ENCODE measurements at places on chromosomes 5 and 9. TPM values are rescaled to one million over a fixed set of nuclear protein-coding genes. Genes with fewer than 3 reads are reported as not detected.
A peak's percentile ranks its signal among the peaks of the same experiment; 100 is the strongest.

- no peak for DNase-seq
These were observed 56.9 kb downstream of the RXRA start for GRCh38 chr9:134383148-134383547.

C9orf152 gene
- not detected for total RNA-seq

- DNase-seq: no peak
These were observed 20.0 kb downstream of the CCDC125 start for GRCh38 chr5:69312459-69313160.

ANKRD18A gene
- total RNA-seq: 0.10 TPM

DNA sequence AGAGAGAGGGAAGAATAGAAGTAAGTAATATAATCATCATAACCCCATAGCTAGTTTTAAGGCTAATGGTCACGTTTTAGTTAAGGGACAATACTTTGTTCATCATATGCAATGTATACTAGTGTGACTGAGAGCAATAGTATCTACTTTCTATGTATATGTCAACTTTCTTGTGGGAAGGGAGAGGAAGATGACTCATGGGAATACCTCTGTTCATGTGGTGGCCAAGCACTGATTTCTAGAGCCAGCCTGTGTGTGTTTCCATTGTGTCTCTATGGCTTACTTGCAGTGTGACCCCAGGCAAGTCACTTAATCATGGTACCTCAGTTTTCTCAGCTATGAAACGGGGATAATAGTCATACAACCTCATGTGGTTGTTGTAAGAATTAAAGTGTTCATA is 639.6 kb downstream of the CETN3 start:
- no peak for DNase-seq

DNA sequence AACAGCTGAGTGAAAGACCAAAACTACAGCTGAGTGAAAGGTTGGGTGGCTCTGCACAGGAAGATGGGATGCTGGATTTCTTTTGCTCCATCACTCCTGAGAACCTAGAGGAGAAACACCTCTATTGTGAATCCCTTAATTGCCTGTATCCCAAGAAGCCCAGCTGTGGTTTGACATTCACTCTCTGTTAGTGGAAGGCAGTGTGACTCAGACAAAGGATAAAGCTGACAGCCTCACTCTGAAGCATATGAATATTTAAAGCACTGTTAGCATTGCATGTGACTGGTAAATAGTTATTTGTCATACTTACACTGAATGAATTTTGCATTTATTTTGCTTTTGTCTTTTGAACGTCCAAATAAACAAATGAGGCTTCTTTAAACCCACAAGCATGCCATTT is 367.1 kb upstream of the RIOK2 start:
- no peak for DNase-seq

DNA sequence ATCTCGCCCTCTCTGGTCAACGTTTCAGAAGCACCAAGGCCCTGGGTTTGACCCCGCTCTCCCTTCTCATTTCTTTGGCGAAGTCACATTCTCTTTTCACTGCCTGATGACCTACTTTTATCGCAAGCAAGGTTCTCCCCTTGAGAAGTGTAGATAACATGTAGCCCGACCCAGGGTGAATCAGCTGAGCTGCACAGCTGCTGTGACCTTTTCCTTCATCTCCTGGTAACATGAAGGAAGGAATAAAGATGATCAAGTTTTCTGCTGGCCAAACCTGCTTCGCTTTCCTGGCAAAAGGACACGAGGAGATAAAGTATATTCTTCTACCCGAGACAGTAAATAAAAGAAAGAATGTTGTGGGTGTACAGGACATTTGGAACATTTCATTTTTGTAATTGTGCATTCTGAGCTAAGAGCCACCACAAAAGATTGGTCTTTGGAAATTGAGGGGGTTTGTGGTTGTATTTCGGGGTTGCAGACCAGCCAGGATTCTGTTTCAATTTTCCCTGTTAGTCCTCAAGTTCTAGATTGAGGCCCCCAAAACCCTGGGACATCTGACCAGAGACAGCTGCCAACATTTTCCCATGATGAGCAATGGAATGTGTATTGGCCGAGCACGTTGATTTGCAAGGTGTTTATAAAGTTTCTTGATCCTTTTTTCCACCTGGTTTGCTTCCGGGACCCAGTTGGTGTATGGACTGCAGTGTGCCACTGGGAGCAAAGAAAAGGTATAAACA is 155.1 kb upstream of the ZNF462 start:
- DNase-seq: no peak

DNA sequence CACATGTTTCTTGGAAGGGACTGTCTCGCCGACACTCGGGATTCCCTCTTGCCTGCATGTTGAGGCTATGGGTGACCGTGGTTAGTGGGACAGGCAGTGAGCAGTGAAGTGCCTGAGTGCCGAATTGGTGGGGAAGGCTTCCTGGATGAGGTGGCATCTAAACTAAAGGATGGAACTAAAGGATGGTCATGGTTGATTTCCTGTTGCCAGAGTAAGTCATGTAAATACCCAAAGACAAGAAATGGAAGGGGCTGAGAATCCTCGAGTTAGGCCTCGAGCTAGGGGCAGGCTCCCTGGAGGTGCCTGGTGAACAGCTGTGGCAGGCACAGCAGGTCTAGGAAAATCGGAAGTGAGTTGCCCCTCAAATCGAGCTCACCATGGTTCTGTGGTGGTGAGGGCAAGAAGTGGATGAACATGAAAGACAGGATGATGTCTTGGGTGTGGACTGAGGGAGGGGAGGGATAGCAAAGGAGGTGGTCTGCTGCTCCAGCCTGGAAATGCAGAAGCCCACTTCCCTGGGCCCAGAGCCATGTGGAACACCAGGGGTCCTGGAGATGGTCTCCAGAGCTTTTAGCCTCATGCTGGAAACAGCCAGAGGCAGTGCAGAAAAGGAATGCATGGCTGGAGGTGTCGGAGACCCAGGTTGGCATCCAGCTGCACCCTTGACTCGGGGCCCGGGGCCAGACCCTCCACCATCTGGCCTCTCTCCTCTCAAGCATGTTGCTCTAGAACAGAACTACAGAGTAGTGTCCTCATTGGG is 12.2 kb downstream of the CD74 start:
- no peak for DNase-seq

RASEF gene
- 0.28 TPM for total RNA-seq

GRCh38 chr9:69549310-69550202 is 122.6 kb downstream of the APBA1 start:
- DNase-seq: peak; percentile 27

FAM13B gene
- total RNA-seq: 31.2 TPM

DNA sequence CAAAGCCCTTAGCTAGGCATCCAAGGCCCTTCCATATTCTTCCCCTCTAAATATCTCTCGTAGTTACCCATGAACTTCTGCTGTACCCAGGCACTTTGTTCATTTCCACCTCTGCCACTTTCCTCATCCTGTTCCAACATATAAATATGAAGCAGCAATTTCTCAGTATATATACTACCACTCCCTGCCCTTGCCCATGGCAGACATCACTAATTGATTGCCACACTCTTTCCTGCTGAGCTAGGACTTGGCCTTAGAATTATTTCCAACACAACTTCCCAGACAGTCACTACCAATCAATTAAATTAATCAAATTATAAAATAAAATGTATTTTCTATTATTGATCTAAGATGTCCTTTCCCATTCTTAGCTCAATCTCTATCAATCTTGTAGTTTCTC is 8.5 kb downstream of the INSYN2B start:
- no peak for DNase-seq

PRELID2 gene
- 4.3 TPM for total RNA-seq

BTNL3 gene
- total RNA-seq: 0.36 TPM

CARD6 gene
- 3.7 TPM for total RNA-seq

ERGIC1 gene
- total RNA-seq: 67.1 TPM

- no peak for DNase-seq
These were observed 32.3 kb downstream of the TSPAN17 start for GRCh38 chr5:176679365-176680225.
